ENCODE measurements at places on chromosomes 11 and 22. TPM values are rescaled to one million over a fixed set of nuclear protein-coding genes. Genes with fewer than 3 reads are reported as not detected.

The SMTNL1 gene
- total RNA-seq: not detected

- DNase-seq: no peak
- H3K36me3 ChIP-seq: no peaks in the 10 kb centered on the region
- H3K4me1 ChIP-seq: no peaks in the 10 kb centered on the region
- no peak overlapping the region for H3K27ac ChIP-seq
Observed at GRCh38 chr11:119433358-119433725, 10.4 kb upstream of the THY1 start.

DNA sequence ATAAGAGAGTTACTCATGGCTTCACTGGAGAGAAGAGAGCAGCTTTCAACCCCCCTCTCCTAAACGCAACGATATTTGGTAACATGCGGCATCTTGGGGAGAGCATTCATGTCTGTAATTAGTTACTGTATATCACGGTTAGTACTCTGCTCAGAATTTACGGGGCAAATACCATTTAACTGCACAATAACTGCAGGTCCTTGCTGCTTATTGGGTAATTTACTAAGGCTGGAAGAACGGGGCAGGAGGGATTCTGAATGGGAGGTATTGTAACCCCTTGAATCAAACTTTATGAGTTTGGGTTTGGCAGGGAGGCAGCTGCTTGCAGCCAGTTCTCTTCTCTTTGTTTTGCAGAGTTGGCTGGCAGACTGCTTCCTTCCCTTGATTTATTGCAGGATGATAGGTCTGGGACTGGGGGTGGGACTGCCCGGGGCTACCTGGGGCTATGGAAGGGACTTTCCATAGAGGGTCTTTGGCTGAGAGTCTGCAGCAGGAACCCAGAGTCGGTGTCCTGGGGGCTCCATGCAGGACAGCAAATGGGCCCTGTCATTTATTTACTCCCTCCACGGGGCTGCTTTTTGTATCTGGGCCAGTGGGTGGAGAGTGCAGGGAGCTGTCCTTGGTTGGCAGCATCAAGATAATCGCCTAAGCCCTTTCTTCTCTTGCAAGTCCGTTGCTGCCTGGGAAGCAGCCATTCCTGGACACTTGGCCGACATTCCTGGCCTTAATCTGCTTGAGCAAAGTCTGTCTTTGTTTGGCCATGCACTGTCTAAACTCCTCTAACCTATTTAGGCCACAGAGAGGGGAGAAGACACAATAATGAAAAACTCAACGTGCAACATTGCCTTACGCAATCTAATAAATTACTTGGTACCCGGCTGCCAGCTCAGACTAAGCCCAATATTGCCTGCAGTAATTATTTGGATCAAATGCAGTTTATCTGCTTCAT, 188.9 kb downstream of the ST3GAL4 start:
- no peak for DNase-seq
- no peak overlapping the region for H3K4me3 ChIP-seq
- H3K27me3 ChIP-seq: no peaks in the 10 kb centered on the region
- no peak overlapping the region for H3K27ac ChIP-seq

GRCh38 chr11:85946221-85946620, 91.0 kb downstream of the CCDC83 start:
- no peaks in the 10 kb centered on the region for H3K36me3 ChIP-seq
- no peaks in the 10 kb centered on the region for H3K27me3 ChIP-seq
- H3K4me1 ChIP-seq: peaks cover 8% of the 10 kb centered on the region
- no peak overlapping the region for H3K4me3 ChIP-seq
- DNase-seq: no peak

- DNase-seq: no peak
- H3K27ac ChIP-seq: no peak overlapping the region
- no peaks in the 10 kb centered on the region for H3K36me3 ChIP-seq
- no peak overlapping the region for H3K4me3 ChIP-seq
Observed at GRCh38 chr11:35647421-35648093, 15.0 kb upstream of the TRIM44 start.
